ENCODE measurements at places on chromosomes 2 and 18. TPM values are rescaled to one million over a fixed set of nuclear protein-coding genes. Genes with fewer than 3 reads are reported as not detected.

Gene HOXD1
- polyA plus RNA-seq, result 10.1 TPM

Gene HJURP
- 33.4 TPM for polyA plus RNA-seq

Gene LRRTM1
- polyA plus RNA-seq, result 19.8 TPM

Gene CDH2
- polyA plus RNA-seq, result 109 TPM

Gene PXDN
- 154 TPM for polyA plus RNA-seq

Gene PLA2R1
- 117 TPM for polyA plus RNA-seq

Gene KIAA2012
- polyA plus RNA-seq, result 0.12 TPM

Gene YWHAQ
- polyA plus RNA-seq, result 467 TPM

Gene MYL12A
- 391 TPM for polyA plus RNA-seq

Gene SPC25
- 28.9 TPM for polyA plus RNA-seq

Gene SDC1
- 22.2 TPM for polyA plus RNA-seq

Gene GATA6
- 7.3 TPM for polyA plus RNA-seq

Gene TLX2
- 0.07 TPM for polyA plus RNA-seq

Gene SMAD7
- polyA plus RNA-seq, result 60.6 TPM

Gene FOXI3
- 0.22 TPM for polyA plus RNA-seq

Gene UGT1A4
- not detected for polyA plus RNA-seq

Gene MAP3K19
- 0.73 TPM for polyA plus RNA-seq

Gene SERPINB10
- polyA plus RNA-seq, result 0.27 TPM

Gene TNFAIP6
- polyA plus RNA-seq, result 1.4 TPM

Gene ACOXL
- 1.1 TPM for polyA plus RNA-seq

Gene ZSCAN30
- 68.0 TPM for polyA plus RNA-seq
